Activated CD8-positive, alpha-beta memory T cell treated with anti-CD3 and anti-CD28 coated beads for 4 hours (primary cell): ENCODE measurements at places on chromosomes 3 and 15.

GRCh38 chr15:88487178-88487795 lies 19.8 kb downstream of the MRPS11 start:
- no peak for DNase-seq

DNA sequence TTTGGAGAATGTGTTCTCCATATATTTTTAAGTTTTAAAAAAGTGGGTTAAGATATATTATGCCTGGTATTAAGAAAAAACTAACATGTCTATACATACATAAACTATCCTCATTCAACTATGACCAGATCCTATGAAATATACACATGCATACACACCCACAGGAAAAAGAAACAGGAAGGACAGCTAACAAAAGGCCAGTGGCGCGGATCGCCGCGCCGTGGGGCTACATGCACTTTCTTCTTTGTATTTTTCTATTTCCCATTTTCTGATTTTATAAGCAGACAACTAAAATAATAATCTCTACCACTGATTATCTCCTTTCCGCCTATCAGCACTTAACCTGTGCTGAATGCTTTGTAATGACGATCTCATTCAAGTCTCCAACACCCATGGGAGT lies 160.1 kb downstream of the OR4M2 start:
- no peak for DNase-seq

GRCh38 chr15:37771465-37771864 lies 163.0 kb upstream of the TMCO5A start:
- no peak for DNase-seq

DNA sequence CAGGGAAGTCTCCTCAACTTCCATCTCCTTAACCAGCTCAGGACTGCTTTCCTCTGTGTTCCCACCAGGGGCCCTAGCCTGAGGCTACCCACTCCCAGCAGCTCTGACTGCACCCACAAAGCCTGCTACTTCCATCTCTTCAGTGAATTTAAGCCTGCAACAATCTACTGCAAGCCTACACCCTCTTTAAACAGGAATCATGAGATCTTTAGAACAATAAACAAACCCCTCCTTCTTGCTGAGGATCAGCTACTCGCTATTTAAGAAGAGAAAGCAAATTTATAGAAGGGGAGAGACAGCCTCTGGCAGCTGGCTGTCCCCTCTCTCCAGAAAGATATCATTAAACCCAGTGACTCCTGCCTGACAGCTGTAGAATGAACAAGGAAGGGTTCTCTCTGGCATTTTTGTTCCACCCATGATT lies 51.9 kb downstream of the ARHGAP31 start:
- DNase-seq, result no peak

GRCh38 chr3:109944836-109945235 lies 607.5 kb upstream of the DPPA4 start:
- no peak for DNase-seq

DNA sequence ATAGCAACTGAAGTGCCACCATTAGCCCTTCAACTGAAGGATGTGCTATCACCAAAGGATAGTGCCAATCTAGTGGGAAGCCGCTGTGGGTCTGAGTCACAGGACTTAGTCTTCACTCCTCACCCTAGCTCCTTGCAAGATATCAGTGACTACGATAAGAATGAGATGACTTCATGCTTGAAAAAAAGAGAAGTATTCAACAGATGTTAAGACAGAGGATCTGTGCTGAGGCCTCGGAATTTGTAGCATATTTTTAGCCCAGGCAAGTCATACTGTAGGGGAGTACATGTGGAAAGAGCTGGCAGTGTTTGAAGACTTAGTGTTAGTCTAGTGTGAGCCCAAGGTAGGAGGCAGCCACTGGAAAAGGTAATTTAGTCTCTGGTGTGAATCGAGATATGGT lies 270.7 kb upstream of the LRTM1 start:
- DNase-seq, result no peak

DNA sequence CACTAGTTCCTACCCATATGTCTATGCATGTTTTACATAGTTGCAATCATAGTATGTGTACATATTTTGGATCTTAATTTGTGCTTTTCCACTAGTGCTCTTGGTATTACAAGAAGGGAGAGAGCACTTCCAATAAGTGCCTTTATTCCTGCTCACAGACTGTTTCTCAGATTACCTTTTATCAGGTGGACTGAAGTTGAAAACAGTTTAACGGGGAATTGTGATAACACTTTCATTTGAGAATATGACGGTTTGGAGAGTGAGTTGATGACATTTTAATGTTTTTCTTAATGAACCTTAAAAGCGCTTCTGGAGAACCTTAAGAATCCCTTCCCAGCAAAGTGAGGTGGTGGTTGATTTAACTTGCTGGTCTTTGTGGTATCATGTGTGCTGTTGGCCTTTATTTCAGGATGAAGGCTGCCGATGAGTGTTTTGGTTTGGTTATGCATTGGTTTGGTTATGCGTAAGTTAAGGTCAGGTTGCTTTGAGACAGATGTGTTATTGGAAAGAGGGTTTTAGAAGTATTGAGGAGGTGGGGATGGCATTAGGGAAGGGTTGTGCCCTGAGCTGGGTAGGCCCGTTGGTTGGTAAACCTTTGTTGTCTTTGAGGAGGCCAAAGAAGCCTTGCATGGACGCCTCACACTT lies 2.8 kb downstream of the EDEM1 start:
- no peak for DNase-seq

GRCh38 chr3:23547905-23548650 lies 257.7 kb upstream of the UBE2E1 start:
- no peak for DNase-seq

GRCh38 chr3:69203631-69204314 lies 81.4 kb upstream of the LMOD3 start:
- no peak for DNase-seq

DNA sequence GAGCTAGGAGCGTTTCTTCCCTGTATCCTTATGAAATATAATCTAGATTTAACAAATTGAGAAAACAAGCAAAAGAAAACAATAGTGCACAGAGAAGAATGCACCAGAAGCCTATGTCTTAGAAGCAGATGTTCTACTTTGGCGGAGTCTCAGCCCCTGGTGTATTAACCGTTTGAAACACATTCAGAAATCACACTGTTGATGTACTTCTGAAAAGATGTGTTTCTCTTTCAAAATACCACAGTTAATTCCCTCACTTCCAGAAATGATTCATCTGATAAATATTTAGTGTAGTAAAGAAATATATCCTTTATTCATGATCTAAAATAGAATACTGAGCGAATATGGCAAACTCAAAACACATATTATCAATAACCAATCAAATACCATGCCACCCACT lies 77.7 kb downstream of the CBLB start:
- no peak for DNase-seq

GRCh38 chr3:190385731-190386688 lies 2.0 kb upstream of the CLDN16 start:
- DNase-seq, result no peak

DNA sequence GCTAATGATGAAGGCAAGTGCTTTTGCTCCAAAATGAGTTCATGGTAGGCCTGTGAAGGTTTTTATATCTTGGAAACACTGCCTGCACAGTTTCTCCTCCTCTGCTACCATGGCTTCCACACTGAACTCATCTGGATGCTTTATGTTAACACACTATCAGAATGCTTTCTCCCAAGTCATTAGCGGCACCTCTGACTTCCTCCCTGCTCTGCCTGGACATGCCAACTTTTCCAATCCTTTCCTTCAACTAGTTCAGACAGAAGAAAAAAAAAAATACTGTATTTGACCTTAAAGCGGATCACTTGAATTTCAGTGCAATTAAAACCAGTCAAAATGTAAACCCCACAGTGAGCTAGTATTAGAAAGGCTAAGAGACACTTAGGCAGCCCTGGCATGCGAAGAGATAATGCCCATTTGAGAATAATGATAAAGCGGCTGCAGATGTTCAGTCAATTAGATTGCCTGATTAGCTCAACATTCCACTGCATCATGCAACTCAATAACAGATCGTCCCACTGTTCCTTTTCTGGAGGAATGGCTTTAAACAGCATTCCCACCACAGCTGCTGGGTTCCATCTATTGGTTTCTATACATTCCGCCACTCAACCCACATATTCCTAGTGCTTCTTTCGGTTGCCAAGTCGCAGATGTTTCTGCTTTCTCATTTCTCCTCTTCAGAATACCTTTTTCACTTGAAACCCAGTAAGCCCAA lies 51.7 kb downstream of the CNTN3 start:
- no peak for DNase-seq

DNA sequence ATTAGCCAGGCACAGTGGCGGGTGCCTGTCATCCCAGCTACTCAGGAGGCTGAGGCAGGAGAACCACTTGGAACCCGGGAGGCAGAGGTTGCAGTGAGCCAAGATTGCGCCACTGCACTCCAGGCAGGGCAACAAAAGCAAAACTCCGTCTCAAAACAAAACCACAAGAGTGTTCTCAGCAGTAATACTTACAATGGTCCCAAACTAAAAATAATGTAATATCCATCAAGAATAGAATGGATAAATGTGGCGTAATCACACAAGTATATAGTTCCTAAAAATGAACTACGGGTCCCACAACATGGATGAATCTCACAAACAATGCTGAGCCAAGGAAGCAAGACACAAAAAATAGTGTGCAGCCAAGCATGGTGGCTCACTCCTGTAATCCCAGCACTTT lies 39.2 kb downstream of the STAG1 start:
- DNase-seq, result no peak

- DNase-seq, result no peak
These were observed 12.0 kb downstream of the MESD start for GRCh38 chr15:80977627-80978036.
